ENCODE measurements at places on chromosomes 11 and 22.

- DNase-seq: no peak
Measured at GRCh38 chr11:60372767-60373166, 5.6 kb upstream of the MS4A7 start.

DNA sequence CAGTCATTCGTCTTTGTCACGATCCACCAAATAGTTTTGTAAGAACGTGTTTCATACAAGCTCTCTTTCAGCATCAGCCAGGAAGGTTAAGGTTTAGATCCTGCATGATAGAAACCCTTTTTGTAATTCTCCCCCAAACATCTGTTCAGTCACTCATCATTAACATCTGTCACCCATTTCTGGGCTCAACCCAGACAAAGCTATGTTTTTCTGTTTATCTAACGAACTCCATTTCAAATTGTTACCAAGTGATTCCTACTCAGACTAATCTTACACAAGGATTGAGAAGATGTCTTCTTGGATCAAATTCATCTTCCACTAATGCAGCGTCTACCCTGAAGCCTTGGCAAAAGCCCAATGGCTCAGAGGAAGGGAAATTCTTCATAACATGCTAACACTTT, 58.8 kb downstream of the FZD4 start:
- no peak for DNase-seq

- DNase-seq: no peak
Measured at GRCh38 chr11:48134221-48134922, 82.2 kb upstream of the OR4B1 start.

DNA sequence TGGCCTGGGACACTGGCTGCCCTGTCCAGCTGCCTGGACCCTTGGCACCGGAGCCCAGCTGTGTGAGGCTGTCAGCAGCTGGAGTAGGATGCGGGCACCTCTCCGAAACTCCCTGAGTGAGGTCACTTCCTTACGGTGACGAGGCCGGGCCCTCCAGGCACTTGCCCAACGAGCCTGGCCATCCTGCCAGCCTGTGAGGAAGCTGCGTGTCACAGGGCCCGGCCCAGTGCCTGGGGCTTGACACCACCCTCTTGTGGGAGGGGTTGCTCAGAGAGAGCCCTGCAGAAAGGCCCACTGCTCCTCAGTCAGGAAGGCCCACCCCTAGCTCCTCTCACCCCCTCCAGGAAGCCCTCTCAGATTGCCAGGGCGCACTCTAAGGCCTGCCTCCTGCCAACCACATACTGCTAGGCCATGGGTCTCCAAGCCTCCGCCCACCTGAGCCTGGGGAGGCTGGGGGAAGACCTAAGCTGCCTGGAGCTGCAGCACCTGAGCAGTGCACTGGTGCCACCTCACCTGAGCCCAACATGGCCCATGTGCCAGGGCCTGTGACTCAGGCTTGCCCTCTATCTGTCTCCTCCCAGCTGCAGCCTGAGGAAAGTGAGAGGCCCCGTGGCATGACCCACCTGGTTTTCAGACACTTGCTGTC, 4.3 kb upstream of the PHLDA2 start:
- peak; percentile 85 for DNase-seq

DNA sequence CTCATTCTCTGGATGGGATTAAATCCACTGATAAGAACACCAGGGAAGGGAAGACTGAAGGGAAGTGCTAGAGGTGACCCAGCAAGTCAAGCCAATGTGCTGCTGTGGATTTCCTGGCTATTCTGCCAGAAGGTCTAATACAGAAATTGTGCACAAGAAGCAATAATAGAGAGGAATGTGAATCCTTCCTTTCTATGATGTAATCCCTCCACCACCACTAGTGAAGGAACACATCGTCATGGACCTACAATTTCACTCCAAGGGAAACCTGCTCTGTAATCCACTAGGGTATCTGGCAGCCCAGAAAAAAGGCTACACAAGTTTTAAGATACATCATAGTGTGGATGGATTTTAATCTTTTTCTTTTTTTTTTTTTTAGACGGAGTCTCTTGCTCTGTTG, 17.4 kb downstream of the LARGE2 start:
- no peak for DNase-seq

DNA sequence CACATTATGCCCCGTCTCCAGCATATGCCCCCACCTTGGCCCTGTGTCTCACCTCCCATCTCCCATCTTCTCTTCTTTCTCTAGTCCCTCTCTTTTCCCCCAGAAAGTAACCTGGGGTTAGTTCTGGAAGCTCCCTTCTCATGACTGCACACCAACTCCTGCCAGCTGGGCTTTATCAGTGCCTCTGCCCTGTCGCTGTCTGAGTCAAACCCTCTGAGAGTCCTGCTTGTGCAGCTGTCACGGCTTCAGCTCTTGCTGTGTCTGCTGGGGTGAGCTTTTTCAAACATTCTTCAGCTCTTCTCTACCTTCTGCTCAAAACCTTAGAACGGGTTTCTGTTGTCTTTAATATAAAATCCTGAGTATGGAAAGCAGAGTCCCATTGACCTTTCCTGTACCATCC, 304.5 kb upstream of the B3GAT1 start:
- DNase-seq: no peak

DNA sequence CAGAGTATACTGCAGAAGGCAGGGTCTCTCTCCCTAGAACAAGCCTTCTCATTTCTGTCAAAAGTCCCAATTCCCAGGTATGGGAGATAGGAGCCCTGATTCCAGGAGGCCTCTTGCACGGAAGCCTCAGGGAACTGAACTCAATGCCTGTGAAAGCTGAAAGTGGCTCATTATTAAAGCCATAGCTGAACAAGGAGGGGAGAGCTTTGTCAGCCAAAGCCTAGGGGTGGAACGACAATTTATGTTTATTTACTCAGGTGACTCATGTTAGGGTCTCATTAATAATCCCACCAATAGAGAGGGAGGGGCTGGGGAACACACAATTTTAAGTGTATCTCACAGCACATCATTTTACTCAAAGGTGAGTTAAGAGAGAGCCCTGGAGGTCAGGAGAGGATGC, 44.9 kb downstream of the DSCAML1 start:
- DNase-seq: no peak

Data from activated CD4-positive, alpha-beta T cell treated with anti-CD3 and anti-CD28 coated beads, Interleukin-2, amount 10 ng/mL, durations not matched to agents 24 days and 14 days (primary cell).